SJSA1 (cell line): ENCODE measurements at places on chromosomes 6 and 20. TPM values are rescaled to one million over a fixed set of nuclear protein-coding genes. Genes with fewer than 3 reads are reported as not detected.

DNA sequence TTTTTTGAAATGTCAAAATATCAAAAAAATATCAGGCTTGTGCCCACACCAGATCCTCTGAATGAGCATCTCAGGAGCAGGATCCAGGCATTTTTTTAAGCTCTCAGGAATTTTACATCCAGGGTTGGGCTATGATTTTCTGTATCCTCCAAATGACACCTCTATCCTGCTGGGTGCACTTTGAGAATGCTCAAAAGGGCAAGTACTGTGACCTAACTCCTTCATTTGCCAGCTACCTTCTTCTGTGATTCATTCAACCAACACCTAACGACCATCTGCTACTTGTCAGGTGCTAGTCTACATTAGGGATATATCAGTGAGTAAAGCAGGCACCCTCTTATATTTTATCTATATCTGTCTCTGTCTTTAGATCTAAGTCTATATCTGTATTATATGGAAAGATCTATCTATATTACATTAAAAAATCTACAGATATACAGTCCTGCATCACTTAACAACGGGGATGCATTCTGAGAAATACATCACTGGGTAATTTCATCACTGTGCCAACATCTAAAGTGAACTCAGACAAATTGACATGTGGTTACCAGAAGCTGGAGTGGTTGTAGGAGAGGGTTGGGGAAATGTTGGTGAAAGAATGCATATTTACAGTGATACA, 131.6 kb downstream of the KIF16B start:
- no peak for DNase-seq

GRCh38 chr6:70667711-70668498, at the start of gene SMAP1:
SMAP1 (plus strand) TSS chr6:70667883; CDS start chr6:70668024, 141 bp downstream.
- DNase-seq, result peak; percentile 94

GRCh38 chr6:31719001-31719400, 2.5 kb downstream of the LY6G6C start:
- DNase-seq, result no peak

GRCh38 chr6:63785006-63785405, 149.4 kb downstream of the PHF3 start:
- DNase-seq, result no peak

DNA sequence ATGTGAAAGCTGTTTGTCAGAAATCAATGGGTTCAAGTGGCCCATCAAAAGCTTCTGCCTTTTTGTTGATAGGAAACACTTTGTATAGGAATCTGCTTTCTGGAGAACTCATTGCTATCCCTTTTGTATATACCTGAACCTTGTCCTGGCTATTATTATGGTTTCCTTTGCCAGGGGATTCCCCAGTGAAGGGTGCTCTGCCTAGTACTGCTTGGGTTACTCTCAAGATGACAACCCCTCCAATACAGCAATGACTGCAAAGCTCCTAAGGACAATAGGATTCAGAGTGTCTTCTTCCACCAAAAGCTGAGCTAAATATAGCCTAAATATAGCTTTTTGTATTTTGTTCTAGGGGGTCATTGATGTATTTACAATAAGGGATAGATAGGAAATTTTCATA, 54.0 kb upstream of the PTPRK start:
- no peak for DNase-seq

- DNase-seq, result no peak
Observed at GRCh38 chr6:37305841-37306425, 47.9 kb upstream of the RNF8 start.

GRCh38 chr20:37337208-37337991, 8.5 kb upstream of the SRC start:
- no peak for DNase-seq

DNA sequence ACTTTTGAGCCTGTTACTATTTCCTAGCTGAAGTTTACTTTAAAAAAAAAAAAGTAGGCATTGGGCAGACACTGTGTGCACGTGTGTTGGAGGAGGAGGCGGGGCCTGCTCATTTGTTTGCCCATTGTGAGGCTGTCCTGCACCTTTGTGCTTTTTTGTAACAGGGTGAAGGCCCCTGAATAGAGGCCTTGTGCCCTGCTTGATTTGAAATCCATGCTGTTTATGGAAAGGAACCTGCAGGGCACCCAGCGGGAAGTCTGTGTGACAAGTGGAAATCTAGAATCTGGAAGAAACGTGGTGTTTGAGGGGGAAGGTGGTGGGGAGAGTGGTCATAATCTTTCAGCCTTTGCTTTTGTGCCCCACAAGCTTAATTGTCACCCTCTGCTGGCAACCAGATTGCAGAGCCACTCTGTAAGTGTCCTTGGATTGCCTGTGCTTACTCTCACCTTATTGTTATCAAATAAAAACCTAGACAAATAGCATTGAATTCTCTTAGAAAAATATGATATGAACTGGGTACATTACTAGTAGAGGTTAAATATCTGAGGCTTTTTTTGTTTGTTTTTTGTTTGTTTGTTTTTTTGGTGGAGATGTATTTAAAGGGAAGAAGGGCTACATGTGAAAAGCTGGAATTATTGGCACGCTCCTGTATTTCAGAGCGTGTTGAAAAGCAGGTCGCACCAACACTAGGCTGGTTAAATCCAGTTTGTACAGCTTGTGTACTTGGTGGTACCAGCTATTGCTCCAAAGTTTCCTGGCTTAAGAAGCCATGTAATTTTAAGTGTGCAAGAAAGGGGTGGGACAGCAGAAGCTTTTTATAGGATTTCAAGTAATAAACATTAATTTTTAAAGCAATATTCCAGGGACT, 156.3 kb downstream of the ARID1B start:
- no peak for DNase-seq

The UBE3D gene
- total RNA-seq, result 6.8 and 6.9 TPM in 2 replicates

The SNAP91 gene
- not detected in 2 replicates for total RNA-seq

The DPPA5 gene
- total RNA-seq, result not detected in 2 replicates
